Coronary artery (tissue), 2 donors: ENCODE measurements at places on chromosomes 2 and 18.

DNA sequence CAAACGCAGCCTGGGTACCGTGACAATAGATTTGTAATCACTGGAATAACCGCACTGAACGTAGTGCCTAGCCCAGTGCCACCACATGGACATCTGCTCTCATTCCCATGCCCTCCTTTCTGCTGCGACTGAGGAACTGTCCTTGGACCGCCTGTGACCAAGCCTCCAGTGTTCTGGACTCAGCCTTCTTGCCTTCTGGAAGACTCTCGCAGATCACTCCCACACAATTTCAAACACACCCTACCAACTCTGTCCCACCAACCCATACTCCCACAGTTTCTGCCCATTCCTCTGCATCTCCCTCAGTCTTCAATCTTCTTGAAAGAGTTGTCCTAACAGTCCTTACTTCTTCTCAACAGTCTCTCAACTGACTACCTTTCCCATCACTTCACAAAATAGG, 2.1 kb downstream of the RNF149 start:
- DNase-seq, result no peak

DNA sequence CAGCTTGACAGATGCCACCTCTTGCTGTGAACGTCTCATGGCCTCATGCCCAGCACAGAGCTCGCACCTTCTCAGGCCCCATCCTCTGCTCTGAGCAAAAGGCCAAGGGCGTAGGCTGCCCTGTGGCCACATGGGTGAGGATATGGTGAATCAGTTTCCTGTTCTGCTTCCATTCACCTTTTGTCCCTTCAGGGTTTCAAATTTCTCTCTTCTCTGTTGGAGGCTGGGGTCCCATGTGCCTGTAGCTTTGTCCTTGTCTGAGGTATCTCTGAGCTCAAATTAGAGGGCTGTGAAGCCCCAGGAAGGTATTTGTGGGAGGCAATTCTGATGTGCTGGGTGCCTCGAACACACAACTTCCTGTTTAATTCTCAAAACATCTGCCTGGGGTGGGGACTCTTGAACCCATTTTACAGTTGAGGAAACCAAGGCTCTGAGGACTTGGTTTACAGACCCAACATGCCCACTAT, 29.0 kb downstream of the ZAP70 start:
- no peak for DNase-seq

DNA sequence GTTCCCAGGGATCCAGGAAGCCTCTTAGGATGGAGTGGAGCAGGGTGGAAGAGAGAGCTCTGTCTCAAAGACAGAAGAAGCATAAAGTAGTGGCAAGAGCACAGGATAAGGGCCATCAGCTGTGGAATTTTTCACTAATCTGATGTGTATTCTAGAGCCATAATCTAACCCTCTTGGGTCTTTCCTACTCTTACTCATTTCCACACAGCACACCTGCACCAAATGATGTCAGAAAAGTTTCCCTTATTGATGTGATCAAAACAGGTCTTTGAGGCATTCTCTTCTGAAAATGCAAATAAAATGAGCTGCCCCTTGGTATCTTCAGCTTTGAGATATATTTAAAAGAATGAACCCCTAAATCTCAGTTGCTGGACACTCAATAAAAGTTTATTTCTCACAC, 415.1 kb upstream of the CHST9 start:
- no peak for DNase-seq

DNA sequence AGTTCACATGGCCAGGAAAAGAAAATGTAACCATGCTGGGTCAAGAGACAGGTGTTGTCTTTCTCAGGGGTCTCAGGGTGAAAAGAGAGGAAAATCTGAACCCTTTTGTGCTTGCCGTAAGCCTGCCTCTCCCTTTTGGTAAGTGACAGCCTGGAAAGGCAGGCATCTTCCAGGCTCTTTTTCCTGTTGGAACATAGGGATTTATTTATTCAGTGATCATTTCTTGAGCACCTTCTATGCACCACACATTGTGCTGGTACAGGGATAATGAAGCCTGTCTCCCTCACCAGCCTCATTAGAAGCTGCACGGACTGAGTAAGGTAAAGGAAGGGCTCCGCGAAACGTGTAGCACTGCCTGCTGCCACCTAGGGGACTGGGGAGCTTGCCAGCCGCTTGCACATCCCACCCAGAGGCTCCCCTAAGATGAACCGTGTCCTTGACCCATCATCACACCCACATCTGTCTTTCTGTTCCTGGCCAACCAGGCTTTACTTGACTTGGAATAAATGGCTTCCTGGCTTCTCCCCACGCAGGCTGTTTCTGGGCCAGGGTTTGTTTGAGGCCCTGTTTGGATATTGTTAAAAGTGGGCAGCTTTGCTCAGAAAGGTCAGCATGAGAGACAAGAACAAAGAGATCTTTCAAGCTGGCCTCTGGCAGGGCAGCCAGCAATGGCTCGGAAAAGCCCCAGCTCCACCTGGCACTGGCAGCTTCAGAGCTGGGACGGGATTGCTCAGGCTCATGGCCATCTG, 73.3 kb upstream of the MCFD2 start:
- DNase-seq, result no peak

DNA sequence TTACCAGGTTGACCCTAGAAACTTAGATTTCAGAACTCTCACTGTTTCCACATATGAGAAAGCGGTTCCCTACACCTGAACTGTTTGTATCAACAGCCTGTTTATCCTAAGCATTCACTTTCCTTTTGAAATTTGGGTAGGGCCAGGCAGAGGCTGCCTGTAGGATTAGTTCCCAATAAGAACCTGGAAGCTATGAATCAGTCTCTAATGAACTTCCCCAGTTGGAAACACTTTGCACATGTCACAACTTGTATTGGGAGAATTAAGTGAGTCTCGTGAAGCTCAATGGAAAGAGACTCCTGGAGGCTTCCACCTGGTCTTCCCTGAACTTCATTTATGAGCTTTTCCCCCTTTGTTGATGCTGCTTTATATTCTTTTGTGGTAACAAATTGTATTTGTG, 486.6 kb upstream of the HS6ST1 start:
- no peak for DNase-seq

DNA sequence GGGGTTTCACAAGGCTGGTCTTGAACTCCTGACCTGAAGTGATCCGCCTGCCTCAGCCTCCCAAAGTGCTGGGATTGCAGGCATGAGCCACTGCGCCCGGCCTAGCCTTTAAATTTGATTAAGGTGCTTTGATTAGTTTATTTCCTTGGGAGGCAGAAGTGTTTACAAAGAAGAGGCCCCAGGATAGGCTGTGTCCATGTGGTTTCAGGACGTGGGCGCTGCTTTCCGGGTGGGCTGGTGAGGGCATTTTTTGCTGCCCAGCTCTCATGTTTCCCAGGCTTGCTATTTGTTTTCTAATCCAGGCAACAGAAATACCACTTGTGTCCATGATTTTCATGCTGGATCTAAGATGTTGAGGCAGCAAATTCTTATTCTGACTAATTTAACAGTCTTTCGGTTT, 124.2 kb downstream of the SH3RF3 start:
- no peak for DNase-seq

GRCh38 chr18:48312066-48312465, 97.1 kb downstream of the ZBTB7C start:
- DNase-seq, result no peak

DNA sequence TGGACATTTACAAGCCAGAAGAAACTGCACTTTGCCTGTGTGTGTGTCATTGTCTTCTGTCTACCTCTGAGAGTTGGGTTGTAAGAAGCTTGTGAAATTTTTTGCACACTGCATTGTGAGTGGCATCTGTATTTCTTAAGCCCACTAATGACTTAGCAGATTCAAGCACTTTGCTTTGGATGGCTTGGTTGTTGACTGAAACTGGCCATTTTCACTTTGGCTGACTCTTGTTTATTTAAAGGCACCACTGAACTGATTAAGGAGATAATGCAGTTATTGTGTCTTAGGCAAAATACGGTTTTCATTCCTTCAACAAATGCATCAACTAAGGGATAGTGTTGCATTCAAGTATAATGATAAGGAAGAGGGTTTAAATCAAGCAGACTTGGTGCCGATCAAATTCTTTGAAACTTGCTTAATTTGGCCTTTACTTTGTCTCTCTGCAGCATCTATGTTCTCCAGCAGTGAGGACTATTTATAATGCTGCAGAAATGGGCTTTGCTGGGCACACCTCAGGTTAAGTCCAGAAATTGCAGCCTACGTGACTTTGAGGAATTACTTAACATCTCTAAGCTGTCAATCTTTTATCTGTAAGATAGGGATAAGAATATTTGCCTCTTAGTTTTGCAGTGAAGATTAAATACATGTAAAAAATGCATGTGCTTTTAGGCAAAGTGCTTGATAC, 142.0 kb downstream of the CCDC85A start:
- DNase-seq, result no peak

- no peak for DNase-seq
These were observed 189.3 kb downstream of the HDAC4 start for GRCh38 chr2:239211396-239212094.

GRCh38 chr18:59189746-59190145, 30.2 kb upstream of the GRP start:
- no peak for DNase-seq

- no peak for DNase-seq
These were observed 117.8 kb upstream of the FZD5 start for GRCh38 chr2:207887500-207887899.

GRCh38 chr18:34077599-34077998, 147.1 kb downstream of the NOL4 start:
- no peak for DNase-seq
